Muscle of leg (tissue), 16 donors: ENCODE measurements at places on chromosomes 7 and 10. TPM values are rescaled to one million over a fixed set of nuclear protein-coding genes. Genes with fewer than 3 reads are reported as not detected.
A peak's percentile ranks its signal among the peaks of the same experiment; 100 is the strongest.

Gene PAX4
- total RNA-seq = not detected

GRCh38 chr7:51340029-51340838 lies 23.6 kb upstream of the COBL start:
- no peak for DNase-seq
- no peak overlapping the region for H3K4me3 ChIP-seq
- peaks cover 4% of the 10 kb centered on the region for H3K4me1 ChIP-seq
- no peaks in the 10 kb centered on the region for H3K27me3 ChIP-seq

Gene CHAT
- not detected for total RNA-seq

DNA sequence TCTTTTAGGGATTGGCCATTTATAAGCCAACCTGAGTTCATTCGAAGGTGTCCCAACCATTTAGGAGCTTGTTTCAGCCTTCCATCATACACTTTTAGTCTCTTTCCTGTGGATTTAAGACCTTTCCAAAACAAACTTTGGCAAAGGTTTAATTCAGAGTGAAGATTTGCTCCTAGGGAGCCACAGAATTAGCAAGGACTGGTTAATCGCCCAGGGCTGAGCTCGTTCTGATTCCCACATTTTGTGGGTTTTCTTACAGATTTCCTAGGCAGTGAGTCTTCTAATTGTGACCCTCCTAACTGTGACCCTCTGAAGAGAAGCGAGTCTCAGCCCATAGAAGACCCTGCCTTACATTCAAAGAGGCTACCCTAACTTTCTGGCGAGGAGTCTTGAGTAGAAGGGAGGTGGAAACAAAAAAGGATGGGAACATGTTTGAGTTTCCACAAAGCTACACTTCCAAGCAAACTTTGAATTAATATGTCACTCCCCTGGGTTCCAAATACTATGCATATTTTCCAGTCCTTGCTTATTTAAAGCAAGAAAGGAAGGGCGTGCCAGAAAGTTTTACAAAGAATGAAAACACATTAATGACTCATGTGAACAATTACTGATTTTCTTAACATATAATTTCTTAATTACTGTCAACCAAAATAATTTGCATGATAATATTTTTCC lies 118.3 kb downstream of the ARID5B start:
- peaks cover 19% of the 10 kb centered on the region for H3K4me1 ChIP-seq
- peak overlapping the region; percentile 86 for H3K27ac ChIP-seq

DNA sequence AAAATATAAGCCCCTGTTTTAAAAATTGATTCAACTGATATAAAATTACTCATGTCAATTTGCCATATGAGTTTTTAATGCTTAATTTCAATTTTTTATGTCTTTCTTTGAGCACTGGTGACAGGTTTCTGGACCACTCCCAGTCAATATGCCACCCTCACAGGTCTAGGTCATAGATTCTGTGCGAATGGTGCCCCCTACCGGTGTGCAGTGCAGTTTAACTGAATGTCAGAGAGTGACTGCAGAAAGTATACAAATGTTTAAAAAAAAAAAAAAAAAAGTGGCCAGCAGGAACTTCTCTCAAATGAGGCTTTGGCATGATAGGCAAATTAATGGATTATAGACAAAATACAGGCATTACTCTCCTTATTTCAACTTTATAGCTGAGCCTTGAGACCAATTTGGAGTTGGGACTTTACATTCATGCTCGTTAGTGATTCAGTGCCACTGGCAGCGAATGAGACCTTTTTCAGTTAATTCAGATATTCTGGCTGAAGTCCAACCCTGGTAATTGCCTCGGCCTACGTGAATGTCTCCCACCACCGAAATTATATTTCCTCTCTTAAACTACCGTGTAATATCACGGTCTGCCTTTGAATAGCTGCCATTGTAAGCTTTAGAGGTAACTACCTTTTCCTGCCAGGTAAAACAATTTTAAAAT lies 427.6 kb downstream of the PHTF2 start:
- H3K27ac ChIP-seq = no peak overlapping the region
- H3K4me3 ChIP-seq = no peak overlapping the region
- no peaks in the 10 kb centered on the region for H3K36me3 ChIP-seq
- H3K27me3 ChIP-seq = no peaks in the 10 kb centered on the region
- peak; percentile 19 for DNase-seq
- H3K4me1 ChIP-seq = no peaks in the 10 kb centered on the region

- H3K36me3 ChIP-seq = peaks cover 86% of the 10 kb centered on the region
- no peaks in the 10 kb centered on the region for H3K27me3 ChIP-seq
- no peak overlapping the region for H3K4me3 ChIP-seq
- H3K4me1 ChIP-seq = no peaks in the 10 kb centered on the region
- H3K27ac ChIP-seq = no peak overlapping the region
Observed at GRCh38 chr10:102367441-102367840, 28.1 kb upstream of the NFKB2 start.

DNA sequence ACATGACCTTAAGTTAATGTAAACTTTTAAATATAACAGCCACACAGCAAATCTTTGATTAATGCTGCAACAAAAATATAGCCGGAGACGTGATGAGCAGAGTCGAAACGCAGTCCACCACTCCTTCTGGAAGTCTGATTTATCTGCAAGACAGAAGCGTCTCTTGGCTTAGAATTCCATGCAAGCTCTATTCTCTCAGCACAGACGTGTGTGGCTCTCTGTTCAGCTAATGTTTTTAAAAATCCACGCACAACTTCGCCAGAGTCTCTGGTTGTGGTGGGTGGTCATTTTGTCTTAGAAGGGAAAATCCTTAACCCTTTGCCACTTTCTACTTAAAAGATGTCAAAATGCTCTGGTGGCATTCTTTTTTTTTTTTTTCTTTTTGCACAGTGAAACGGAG lies 438.0 kb upstream of the MGMT start:
- DNase-seq = peak; percentile 91
- H3K4me3 ChIP-seq = no peak overlapping the region
- peaks cover 61% of the 10 kb centered on the region for H3K4me1 ChIP-seq
- H3K27ac ChIP-seq = peak overlapping the region; percentile 63

Gene SLC18A3
- total RNA-seq = not detected

DNA sequence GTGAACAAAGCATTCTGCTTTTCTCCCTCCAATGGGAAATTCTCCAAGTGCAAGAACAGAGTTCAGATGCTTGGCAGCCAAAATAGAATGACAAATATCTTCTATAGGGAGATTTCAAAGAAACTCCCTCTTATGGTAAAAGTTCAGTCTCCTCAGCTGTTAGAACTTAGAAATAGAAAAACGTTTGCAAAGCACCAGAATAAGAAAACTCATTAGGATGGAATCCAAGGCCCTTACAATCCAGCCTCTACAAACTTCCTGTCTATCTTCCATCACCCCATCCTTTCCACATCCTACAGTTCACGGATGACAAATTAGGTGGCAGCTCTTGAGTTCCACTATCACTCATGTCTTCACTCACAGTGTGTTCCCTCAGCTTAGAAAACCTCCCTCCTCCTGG lies 25.7 kb downstream of the FAM13C start:
- peaks cover 11% of the 10 kb centered on the region for H3K4me1 ChIP-seq
- no peaks in the 10 kb centered on the region for H3K27me3 ChIP-seq

DNA sequence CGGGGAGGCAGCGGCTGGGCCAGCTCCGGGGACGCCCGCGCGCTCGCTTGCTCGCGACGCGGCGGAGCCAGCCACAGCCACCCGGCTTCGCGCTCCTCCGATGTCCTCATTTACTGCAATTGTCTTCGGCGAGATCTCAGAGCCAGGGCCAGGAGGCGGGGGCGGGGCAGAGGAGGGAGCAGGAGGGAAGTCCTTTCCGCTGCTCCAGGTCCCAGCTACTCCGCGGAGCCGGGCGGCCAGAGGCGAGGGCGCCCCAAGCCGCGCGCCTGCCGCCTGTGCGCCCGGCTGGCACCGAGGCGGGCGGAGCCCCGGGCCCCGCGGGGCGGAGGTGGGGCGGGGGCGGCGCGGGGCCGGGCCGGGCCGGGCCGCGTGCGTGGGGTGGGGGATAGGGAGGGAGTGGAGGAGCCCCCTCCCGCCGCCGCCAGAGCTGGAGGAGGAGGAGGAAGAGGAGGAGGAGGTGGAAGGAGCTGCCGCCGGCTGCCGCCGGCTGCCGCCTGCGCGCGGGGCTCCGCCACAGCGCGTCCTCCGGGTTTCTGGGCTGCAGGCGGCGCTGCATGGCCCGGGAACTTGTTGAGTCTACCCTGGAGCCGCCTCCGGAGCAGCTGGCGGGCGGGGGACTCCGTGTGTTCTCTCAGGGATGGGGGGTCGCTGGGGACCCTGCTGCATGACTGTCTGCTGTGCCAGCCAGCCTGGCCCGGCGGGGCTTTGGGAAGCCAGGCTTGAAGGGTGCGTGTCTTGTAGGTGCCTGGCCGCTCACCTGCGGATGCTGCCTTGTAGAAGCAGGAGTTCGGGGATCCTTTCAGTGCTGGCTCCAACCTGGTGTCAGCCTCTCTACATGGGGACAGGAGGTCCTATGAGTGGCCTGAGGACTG lies at the start of gene INSYN2A:
Gene INSYN2A (minus strand): TSS at position 310 of the 872 bp plus-strand sequence. CDS start 20,196 bp downstream, outside the sequence.
- peaks cover 13% of the 10 kb centered on the region for H3K4me1 ChIP-seq
- no peak within 1 kb of the TSS for H3K27ac ChIP-seq
- H3K36me3 ChIP-seq = peaks cover 3% of the 10 kb centered on the region
- peak; percentile 83 for DNase-seq
- peaks cover 21% of the 10 kb centered on the region for H3K27me3 ChIP-seq

DNA sequence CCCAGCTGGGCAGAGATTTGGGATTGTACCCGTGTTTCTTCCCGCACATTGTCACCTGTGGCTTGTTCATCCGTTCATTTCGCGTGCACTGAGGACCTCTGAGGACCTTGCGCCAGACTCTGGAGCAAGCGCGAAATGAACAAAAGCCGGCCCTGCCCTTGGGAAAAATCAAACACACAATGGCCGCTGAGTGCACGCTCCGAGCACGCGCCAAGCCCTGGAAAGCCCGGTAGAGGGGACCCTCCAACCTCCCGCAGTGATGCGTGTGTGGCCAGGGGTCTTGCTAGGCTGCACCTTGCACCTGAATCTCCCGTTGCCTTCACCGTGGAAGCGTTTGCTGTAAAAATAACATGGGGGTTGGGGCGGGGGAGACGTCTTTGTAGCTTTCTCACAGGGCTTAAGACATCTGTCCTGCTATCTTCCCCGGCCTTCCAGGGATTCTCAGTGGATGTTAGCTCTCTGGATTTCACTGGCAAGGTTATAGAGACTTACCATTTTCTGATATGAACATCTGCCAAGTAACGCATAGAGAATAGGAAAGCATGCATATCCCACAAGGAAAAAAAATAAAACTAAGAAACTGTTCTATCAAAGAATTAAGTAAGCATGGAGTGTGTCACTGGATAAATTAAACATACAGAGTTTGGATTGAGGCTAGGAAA lies 37.3 kb downstream of the ZNF777 start:
- peak overlapping the region; percentile 13 for H3K4me3 ChIP-seq
- H3K27me3 ChIP-seq = peaks cover 23% of the 10 kb centered on the region
- H3K36me3 ChIP-seq = peaks cover 3% of the 10 kb centered on the region
- peaks cover 17% of the 10 kb centered on the region for H3K4me1 ChIP-seq
- H3K27ac ChIP-seq = no peak overlapping the region
- DNase-seq = no peak

- peak overlapping the region; percentile 98 for H3K27ac ChIP-seq
- H3K36me3 ChIP-seq = no peaks in the 10 kb centered on the region
- H3K27me3 ChIP-seq = no peaks in the 10 kb centered on the region
Observed at GRCh38 chr7:23106057-23106822, 655 bp downstream of the KLHL7 start.

GRCh38 chr10:118742782-118743181 lies 12.0 kb downstream of the CACUL1 start:
- H3K27me3 ChIP-seq = no peaks in the 10 kb centered on the region
- no peak for DNase-seq
- H3K27ac ChIP-seq = no peak overlapping the region

DNA sequence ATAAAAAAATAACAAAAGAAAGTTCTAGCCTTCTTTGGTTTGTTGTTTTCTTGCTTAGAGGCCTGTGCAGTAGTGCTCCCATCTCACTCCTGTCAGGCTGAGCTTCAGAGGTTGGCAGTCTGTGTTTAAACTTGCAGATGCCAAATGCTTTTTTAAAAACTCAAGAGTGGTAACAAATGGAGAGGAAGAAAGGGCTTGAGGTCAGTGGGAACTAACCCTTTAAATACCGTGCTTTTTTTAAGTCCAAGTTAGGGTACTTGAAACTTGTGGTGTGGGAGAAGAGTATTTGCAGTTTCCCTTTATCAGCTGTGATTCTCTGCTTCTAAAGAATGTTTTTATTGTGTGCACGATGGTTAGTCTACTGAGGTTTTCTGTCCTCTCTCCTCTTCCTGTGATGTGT lies 29.4 kb downstream of the ZRANB1 start:
- no peak overlapping the region for H3K27ac ChIP-seq
- no peak overlapping the region for H3K4me3 ChIP-seq
- no peaks in the 10 kb centered on the region for H3K27me3 ChIP-seq
- peaks cover 32% of the 10 kb centered on the region for H3K36me3 ChIP-seq
- DNase-seq = no peak

DNA sequence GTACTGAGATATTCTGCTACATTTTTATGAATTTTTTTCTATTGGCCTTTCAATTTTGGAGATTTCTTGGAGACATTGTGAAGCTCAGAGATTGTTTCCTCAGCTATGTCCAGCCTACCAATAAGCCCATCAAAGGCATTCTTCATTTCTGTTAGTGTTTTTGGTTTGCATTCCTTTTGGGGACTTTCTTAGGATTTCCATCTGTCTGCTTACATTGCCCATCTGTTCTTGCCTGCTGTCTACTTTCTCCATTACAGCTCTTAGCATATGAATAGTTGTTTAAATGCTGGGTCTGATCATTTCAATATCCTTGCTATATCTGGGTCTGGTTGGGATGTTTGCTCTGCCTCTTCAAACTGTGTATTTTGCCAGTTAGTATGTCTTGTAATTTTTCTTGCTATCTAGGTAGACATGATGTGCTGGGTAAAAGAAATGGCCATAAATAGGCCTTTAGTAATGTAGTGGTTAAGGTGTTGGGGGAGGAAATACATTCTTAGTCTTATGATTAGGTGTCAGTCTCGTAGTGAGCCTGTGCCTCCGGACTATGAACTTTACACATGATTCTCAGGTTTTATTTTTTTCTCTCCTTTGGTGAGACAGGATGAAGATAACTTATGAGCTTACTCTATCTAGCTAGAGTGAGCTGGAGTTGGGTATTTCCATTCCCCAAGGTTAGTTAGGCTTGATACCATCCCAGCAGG lies 32.6 kb upstream of the NME8 start:
- no peaks in the 10 kb centered on the region for H3K4me1 ChIP-seq
- no peak overlapping the region for H3K4me3 ChIP-seq
- DNase-seq = no peak

- H3K27ac ChIP-seq = no peak overlapping the region
- peaks cover 9% of the 10 kb centered on the region for H3K27me3 ChIP-seq
- peaks cover 2% of the 10 kb centered on the region for H3K4me1 ChIP-seq
- no peaks in the 10 kb centered on the region for H3K36me3 ChIP-seq
- DNase-seq = no peak
Observed at GRCh38 chr10:110733218-110733952, 89.2 kb downstream of the RBM20 start.

DNA sequence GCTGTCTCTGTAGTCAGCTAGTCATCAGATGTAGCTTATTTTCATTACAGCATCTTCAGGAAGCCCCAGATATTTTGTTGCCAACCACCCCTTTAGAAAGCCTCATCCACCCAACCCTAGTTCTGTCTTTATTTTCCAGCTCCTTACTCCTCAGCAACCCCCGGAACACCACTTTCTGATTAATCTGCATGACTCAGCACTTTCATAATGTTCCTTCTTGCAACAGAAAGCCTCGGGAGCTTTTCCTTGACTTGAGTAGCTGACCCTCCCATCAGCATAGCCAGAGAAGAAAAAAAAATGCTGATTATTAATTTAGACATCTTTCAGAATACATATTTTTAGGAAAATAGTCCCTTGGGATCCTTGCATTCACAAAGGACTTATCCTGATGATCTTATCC lies 244.0 kb upstream of the CXCL12 start:
- no peaks in the 10 kb centered on the region for H3K36me3 ChIP-seq
- H3K4me3 ChIP-seq = no peak overlapping the region
- no peaks in the 10 kb centered on the region for H3K27me3 ChIP-seq
- DNase-seq = peak; percentile 65

- peak; percentile 33 for DNase-seq
- peaks cover 9% of the 10 kb centered on the region for H3K4me1 ChIP-seq
- H3K36me3 ChIP-seq = no peaks in the 10 kb centered on the region
- H3K27ac ChIP-seq = no peak overlapping the region
Observed at GRCh38 chr7:155490697-155491628, 33.0 kb downstream of the EN2 start.
